ENCODE measurements at places on chromosomes 7 and 10.
A peak's percentile ranks its signal among the peaks of the same experiment; 100 is the strongest.

- H3K27ac ChIP-seq = no peak overlapping the region
- H3K4me3 ChIP-seq = no peak overlapping the region
- no peaks in the 10 kb centered on the region for H3K4me1 ChIP-seq
- peaks cover 36% of the 10 kb centered on the region for H3K36me3 ChIP-seq
- H3K27me3 ChIP-seq = no peaks in the 10 kb centered on the region
- DNase-seq = no peak
These were observed 40.9 kb downstream of the NSUN6 start for GRCh38 chr10:18610517-18610916.

DNA sequence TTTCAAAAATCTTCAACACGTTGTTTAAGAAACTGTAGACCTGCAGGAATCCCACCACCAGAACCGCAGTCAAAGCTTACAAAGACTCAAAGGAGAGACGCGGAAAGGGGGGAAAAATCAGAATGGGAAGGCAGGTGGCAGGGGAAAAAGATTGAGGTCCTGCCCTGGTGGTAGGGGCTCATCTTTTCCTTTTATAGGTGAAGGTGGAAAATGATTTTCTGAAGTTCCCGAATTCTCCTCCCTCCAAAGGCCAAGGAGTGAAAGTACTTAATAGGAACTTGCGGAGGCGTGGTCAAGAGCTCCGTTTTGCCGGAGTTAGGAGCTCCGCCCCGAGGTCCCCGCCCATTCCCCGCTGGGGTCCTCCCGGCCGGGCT is 724 bp downstream of the BBIP1 start:
- peak overlapping the region; percentile 98 for H3K27ac ChIP-seq
- H3K4me1 ChIP-seq = peaks cover 30% of the 10 kb centered on the region
- peaks cover 6% of the 10 kb centered on the region for H3K36me3 ChIP-seq
- H3K27me3 ChIP-seq = no peaks in the 10 kb centered on the region
- H3K4me3 ChIP-seq = peak overlapping the region; percentile 99

DNA sequence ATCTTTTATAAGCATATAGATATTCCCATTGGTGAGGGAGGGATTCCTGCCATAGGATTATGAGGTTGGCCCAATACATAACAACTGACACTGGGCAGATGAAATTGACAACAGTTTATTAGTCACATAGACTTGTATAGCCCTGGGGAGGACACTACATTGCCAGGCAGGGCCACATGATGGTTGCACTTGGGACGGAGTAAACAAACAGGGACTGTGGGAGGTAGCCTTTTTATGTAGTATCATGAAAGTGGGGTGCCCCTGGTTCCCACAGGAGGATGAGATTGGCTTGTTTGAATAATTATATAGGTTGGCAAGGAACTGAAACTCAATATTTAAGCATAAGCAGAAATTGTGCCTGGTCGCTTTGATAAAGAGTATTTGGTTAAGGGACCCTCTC is 23.5 kb downstream of the TRIM24 start:
- no peak overlapping the region for H3K27ac ChIP-seq
- H3K4me1 ChIP-seq = peaks cover 29% of the 10 kb centered on the region
- peaks cover 27% of the 10 kb centered on the region for H3K36me3 ChIP-seq
- H3K27me3 ChIP-seq = no peaks in the 10 kb centered on the region
- no peak for DNase-seq
- no peak overlapping the region for H3K4me3 ChIP-seq

DNA sequence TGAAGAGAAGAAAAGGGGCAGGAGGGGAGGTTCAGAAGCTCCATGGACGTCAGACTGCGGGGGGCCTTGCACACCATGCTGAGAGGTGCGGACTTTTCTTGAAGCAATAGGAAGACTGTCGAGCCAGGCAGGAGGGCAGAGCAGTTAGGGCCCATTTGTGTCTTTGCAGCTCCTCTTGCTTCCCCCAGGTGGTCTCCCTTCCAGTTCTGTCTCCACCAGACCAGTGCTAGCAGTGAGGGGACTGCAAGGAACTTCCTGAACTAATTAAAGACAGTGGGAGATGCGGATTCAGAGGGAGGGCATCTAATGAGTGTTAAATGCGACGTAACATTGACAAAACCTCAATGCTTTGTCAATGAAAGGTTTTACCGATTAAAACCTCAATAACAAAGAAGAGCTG is 225.4 kb downstream of the USP6NL start:
- no peaks in the 10 kb centered on the region for H3K36me3 ChIP-seq
- H3K27me3 ChIP-seq = peaks cover 9% of the 10 kb centered on the region
- no peak overlapping the region for H3K27ac ChIP-seq
- DNase-seq = no peak
- H3K4me3 ChIP-seq = no peak overlapping the region
- no peaks in the 10 kb centered on the region for H3K4me1 ChIP-seq

- H3K4me3 ChIP-seq = no peak overlapping the region
- DNase-seq = peak; percentile 21
- no peaks in the 10 kb centered on the region for H3K27me3 ChIP-seq
- H3K36me3 ChIP-seq = peaks cover 2% of the 10 kb centered on the region
These were observed 117.4 kb downstream of the INPP5A start for GRCh38 chr10:132654708-132655661.

DNA sequence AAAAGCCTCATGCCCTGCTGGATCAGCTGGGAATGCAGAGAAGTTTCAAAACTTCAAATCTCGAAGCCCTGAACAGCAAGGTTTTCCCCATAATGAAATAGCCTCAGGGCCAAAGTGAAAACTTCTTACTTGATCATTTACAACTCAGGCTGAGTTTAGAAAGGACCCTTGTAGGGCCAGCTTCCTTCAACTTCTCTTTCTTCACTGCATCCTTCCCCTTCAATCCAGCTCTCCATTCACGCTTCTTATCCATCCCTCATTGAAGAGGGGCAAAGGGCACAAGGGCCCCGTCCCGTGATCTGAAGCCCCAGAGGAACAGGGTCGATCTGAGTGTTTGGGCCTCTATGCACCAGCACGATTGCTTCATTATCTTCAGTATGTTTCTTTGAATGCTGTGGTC is 392.2 kb upstream of the CELF2 start:
- H3K4me1 ChIP-seq = no peaks in the 10 kb centered on the region
- H3K27ac ChIP-seq = no peak overlapping the region
- no peak overlapping the region for H3K4me3 ChIP-seq
- DNase-seq = no peak
- H3K36me3 ChIP-seq = no peaks in the 10 kb centered on the region
- H3K27me3 ChIP-seq = no peaks in the 10 kb centered on the region

- no peaks in the 10 kb centered on the region for H3K4me1 ChIP-seq
- H3K36me3 ChIP-seq = no peaks in the 10 kb centered on the region
- no peak for DNase-seq
These were observed 48.1 kb upstream of the COMTD1 start for GRCh38 chr10:75283671-75284470.

GRCh38 chr10:14128519-14128918 is 202.2 kb downstream of the FRMD4A start:
- no peaks in the 10 kb centered on the region for H3K4me1 ChIP-seq
- no peak for DNase-seq
- no peak overlapping the region for H3K4me3 ChIP-seq
- H3K27ac ChIP-seq = no peak overlapping the region
- no peaks in the 10 kb centered on the region for H3K36me3 ChIP-seq
- no peaks in the 10 kb centered on the region for H3K27me3 ChIP-seq

DNA sequence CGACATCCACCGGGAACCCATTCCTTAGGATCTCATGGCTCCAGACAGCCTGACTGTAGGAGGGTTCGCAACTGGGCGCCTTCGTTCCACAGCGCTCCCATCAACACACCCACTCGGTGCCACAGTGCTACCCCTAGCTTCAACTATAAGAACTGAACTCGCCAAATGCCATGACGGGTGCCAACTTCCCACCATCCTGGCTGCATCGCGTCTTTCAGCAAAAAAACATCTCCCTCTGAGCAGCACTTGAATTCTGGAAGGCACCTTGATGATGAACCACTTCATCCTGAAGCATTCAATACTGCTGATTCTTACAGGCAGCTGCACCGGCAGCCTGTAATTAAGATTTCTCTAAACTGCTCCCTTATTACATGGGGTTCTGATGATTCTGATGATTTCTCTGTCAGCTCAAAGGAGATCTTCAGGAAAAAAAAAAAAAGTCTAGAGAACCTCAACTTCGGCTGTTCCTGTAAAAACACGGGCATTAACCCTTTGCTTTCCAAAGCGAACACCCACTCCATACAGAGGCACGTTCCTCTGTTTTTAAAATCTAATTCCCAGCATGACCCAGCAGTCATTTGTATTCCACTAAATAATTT is 1.3 kb downstream of the CYTH3 start:
- no peak overlapping the region for H3K27ac ChIP-seq
- peak; percentile 17 for DNase-seq
- peaks cover 67% of the 10 kb centered on the region for H3K27me3 ChIP-seq
- peak overlapping the region; percentile 83 for H3K4me3 ChIP-seq

DNA sequence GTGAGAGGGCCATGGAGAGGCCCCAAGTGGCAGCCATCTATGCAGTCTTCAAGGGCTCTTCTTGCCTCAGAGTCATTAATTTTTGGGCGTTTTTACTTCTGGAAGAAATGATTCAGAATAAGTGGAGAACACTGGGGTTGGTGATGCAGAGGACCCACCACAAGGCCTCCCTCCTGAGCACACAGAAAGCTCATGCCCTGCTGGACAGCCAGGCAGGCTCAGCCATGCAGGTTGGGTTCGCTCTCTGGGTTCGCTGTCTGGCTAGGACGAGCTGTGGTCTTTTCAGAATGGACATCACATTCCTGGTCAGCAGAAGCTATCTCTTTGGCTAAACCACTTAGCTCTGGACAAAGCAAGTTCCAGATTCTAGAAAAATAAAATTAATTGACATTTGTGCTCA is 480.8 kb downstream of the RPS24 start:
- peaks cover 5% of the 10 kb centered on the region for H3K27me3 ChIP-seq
- no peaks in the 10 kb centered on the region for H3K4me1 ChIP-seq
- H3K36me3 ChIP-seq = no peaks in the 10 kb centered on the region
- DNase-seq = no peak

- H3K36me3 ChIP-seq = no peaks in the 10 kb centered on the region
- no peak overlapping the region for H3K4me3 ChIP-seq
- H3K27ac ChIP-seq = no peak overlapping the region
- H3K4me1 ChIP-seq = no peaks in the 10 kb centered on the region
These were observed 73.2 kb downstream of the GPR37 start for GRCh38 chr7:124692425-124692824.

- H3K4me3 ChIP-seq = no peak overlapping the region
- DNase-seq = no peak
- no peaks in the 10 kb centered on the region for H3K36me3 ChIP-seq
- H3K27ac ChIP-seq = no peak overlapping the region
These were observed 31.4 kb upstream of the CREB3L2 start for GRCh38 chr7:138033241-138033640.

DNA sequence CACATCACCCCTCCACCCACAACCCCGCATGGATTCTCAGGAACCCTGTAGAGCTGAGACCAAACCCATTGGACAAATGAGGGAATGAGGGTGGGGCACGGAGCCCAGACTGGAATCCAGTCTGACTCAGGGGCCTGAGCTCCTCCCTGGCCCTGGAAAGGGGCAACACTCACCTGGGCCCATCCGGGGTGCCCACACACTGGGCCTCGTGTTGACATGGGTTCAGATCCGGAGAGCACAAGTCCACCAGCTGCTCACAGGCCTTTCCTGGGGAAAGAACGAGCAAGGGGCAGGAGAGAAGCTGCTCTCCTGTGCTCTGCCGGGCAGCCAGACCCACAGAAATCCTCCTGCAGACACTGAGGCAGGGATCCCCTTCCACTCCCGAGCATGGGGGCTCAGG is 172.2 kb downstream of the SLIT1 start:
- no peak overlapping the region for H3K4me3 ChIP-seq
- H3K36me3 ChIP-seq = no peaks in the 10 kb centered on the region
- H3K4me1 ChIP-seq = peaks cover 18% of the 10 kb centered on the region
- H3K27ac ChIP-seq = no peak overlapping the region

DNA sequence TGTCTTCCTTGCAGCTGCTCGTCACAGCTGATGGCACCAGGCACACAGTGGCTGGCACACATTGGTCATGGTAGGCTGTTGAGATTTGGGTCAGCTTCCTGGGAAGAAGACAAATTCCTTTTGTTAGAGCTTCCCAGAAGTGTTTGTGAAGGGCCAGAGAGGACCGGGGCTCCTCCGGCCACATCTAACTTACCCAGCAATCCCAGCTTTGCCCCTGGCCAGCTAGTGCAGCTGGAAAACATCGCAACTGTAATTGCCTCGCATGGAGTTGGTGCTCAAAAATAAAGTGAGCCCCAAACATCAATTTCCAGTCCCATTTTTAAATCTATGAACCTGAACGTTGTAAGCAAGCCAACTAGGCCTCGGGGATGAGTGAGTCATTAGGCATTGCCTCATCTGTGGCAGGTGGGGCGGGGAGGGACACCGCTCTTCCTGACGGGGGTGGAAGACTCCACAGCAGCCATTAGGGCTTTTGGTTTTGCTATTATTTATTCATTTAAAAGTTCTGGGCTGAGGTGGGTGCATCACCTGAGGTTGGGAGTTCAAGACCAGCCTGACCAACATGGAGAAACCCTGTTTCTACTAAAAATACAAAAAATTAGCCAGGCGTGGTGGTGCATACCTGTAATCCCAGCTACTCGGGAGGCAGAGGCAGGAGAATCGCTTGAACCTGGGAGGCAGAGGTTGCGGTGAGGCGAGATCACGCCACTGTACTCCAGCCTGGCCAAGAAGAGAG is 12.4 kb downstream of the CPA5 start:
- H3K4me1 ChIP-seq = no peaks in the 10 kb centered on the region
- H3K4me3 ChIP-seq = no peak overlapping the region
- no peak overlapping the region for H3K27ac ChIP-seq
- H3K27me3 ChIP-seq = no peaks in the 10 kb centered on the region

GRCh38 chr7:22563621-22564241 is 63.7 kb upstream of the STEAP1B start:
- peaks cover 59% of the 10 kb centered on the region for H3K4me1 ChIP-seq
- no peaks in the 10 kb centered on the region for H3K36me3 ChIP-seq
- H3K27ac ChIP-seq = peak overlapping the region; percentile 58
- H3K27me3 ChIP-seq = peaks cover 56% of the 10 kb centered on the region

- no peaks in the 10 kb centered on the region for H3K27me3 ChIP-seq
- H3K4me1 ChIP-seq = no peaks in the 10 kb centered on the region
- DNase-seq = no peak
- H3K4me3 ChIP-seq = no peak overlapping the region
- no peak overlapping the region for H3K27ac ChIP-seq
These were observed 109.8 kb upstream of the WDR11 start for GRCh38 chr10:120741396-120741795.

- no peak overlapping the region for H3K4me3 ChIP-seq
- H3K27me3 ChIP-seq = peaks cover 8% of the 10 kb centered on the region
- DNase-seq = no peak
- H3K36me3 ChIP-seq = no peaks in the 10 kb centered on the region
- peaks cover 17% of the 10 kb centered on the region for H3K4me1 ChIP-seq
These were observed 180.0 kb downstream of the BTAF1 start for GRCh38 chr10:92103376-92104090.

DNA sequence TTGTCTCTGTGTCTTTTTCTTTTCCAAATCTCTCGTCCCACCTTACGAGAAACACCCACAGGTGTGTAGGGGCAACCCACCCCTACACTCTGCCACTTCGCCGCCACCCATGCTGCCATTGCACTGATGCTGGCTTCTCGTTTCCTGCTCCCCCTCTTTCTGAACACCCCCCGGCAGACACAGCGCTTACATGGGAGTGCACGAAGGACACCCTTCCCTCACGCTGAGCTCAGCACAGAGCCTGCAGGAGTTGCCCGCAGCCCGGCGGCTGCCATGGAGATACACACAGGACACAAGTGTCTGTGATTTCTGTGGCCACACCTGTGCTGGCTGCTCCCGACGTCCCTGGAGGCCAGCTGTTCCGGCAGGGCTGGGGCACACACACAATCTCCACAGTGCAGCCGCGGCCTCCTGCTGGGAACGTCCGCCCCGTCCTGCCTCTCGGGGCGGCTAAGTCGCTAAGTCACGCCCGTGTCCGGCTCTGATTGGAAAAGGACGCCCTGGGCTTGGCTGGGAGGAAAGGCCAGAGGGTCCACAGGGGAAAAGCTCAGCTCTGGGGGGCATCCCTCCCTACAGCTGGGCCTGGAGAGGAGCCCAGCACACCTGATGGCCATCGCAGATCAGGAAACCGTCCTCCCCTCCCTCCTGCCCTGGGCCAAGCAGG is 349.8 kb downstream of the PTPRN2 start:
- no peaks in the 10 kb centered on the region for H3K36me3 ChIP-seq
- no peak for DNase-seq
- no peak overlapping the region for H3K27ac ChIP-seq
- no peak overlapping the region for H3K4me3 ChIP-seq

Measured in T-helper 2 cell treated with Interferon-gamma antibody and Interleukin-4, amounts not matched to agents 5 μg/mL and 100 μg/mL, for 36 hours (primary cell).